Stimulated activated CD4-positive, alpha-beta T cell treated with anti-CD3 and anti-CD28 coated beads, Interleukin-1b, Interleukin-23, amount 100 ng/mL, for 24 hours (primary cell): ENCODE measurements at places on chromosomes 2 and 18.

DNA sequence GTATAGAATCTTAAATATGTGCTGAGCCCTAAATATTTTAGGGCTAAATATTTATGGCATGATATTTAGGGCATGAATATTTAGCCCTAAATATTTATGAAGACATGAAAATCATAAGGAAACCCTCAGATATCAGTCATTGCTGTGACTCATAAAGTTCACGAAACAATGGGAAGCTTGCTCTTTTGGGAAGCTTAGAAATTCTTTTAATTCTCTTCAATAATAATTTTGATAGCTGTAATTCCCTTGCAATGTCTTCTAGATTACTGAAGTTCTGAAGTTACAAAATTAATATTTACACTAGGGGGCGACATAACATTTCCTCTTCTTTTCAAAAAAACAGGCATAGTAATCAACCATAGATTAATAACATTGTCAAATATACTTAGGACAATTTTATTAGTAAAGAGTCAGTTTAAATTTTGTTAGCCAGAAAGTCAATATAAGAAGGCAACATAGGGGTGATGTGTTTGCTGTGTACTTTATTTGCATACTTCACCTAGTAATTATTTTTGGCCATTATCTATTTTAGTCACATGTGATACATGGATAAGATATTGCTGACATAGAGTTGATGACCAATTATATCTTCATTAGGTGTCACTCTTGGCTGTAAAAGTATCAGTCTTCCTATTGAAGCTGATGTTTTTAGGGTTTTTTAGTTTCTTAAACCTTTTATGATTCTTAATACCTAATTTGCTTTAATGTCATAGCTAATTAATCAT is 13.2 kb downstream of the ZNF804A start:
- no peak for DNase-seq

DNA sequence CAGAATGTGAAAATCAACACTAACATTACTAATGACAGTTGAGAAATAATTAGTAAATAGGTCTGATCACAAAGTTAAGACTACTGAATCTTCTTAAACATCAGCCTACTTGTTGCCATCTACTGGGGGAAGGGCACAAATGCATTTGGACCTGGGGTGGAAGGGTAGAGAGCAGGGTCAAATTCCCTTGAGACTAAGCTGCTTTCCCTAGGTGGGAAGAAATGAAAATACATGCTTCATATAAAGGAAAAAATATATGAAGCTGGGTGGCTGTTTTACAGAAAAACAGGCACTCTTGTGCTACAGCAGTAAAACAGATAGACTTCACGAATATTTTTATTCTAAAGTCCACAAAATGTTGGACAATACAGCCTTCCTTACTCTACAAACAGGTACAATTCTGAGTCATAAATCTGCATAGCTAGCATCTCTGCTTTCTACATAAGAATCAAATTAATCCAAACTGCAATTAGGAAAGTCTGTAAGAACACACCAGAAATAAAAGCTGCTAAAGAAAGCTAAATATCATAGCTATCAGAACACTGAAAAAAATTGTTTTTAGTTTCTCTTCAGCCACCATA is 10.9 kb downstream of the TRIP12 start:
- DNase-seq, result no peak

- no peak for DNase-seq
These were observed 450.2 kb upstream of the KLHL29 start for GRCh38 chr2:22934747-22935146.

DNA sequence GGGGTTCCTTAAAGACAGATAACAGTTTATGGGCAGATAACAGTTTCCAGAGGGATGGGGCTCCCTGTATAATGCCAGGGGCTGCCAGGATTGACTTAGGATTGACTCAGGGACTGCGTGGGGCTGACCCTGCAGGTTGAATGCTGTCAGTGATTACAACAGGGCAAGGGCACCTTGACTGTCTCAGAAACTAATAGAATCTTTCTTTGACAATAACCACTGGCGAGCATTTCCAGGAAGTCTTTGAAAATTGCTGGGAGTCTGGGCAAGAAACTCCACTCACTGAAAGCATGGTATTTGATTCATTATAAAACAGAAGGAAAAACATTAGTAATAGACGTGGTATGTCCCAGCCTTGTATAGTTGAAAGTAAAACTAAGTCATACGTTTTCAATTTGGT is 101.0 kb downstream of the GPD2 start:
- DNase-seq, result no peak

- DNase-seq, result no peak
These were observed 107.0 kb upstream of the SLC35G4 start for GRCh38 chr18:11502368-11502767.

- DNase-seq, result no peak
These were observed 95.5 kb downstream of the RDH14 start for GRCh38 chr2:18464913-18465312.

DNA sequence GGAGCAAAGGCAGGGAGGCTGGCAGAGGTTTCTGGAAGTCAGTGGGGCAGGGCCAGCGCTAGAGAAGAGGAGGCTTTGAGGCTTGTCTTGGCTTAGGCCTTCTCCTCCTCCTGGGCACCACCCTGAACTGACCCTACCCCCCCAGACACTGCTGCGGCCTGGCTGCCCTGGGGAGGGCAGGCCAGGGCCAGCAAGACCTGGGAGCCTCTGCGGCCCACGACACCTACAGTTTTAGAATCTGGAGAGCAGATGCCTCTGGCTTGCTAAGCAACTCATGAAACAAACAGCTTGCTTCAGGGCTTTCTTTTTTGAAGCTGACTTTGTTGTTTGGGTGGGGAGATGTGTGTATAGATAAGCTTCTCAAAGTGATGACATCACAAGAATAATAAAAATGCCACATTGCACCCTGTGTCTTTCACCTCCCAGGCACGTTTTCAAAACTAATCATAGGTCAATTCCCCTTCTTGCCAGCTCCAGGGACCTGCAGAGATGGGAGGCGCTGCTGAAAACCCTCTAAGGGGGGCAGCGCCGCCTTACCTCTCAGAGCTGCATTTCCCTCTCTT is 46.2 kb upstream of the SMAD7 start:
- DNase-seq, result no peak

GRCh38 chr2:75411574-75411973 is 149.2 kb downstream of the EVA1A start:
- no peak for DNase-seq

GRCh38 chr2:23235292-23235691 is 149.7 kb upstream of the KLHL29 start:
- no peak for DNase-seq

GRCh38 chr2:219010162-219010756 is 17.0 kb upstream of the CRYBA2 start:
- DNase-seq, result no peak

GRCh38 chr2:1675633-1676032 is 68.7 kb downstream of the PXDN start:
- no peak for DNase-seq

- DNase-seq, result no peak
These were observed 21.3 kb downstream of the FER1L5 start for GRCh38 chr2:96663829-96664228.

DNA sequence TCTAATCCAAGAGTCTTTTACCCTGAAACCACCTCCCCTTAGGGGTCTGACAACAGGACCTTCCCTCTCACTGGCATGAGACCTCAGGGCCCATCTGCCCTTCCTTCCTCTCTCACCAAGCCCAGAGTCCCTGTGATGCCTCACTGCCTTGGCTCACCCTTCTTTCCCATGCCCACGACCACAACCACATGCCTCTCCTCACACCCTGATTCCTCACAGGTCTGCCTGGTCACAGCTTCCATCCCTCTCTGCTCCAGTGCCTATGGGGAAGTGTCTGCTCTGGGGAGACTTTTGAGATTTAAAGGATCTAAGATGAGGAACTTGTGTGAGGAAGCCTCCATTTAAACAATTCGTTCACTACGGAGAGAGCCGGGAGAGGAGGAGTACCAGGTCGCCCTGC is 98.9 kb upstream of the SH3BP4 start:
- no peak for DNase-seq

GRCh38 chr2:31239593-31240177 is 5.7 kb downstream of the EHD3 start:
- no peak for DNase-seq

DNA sequence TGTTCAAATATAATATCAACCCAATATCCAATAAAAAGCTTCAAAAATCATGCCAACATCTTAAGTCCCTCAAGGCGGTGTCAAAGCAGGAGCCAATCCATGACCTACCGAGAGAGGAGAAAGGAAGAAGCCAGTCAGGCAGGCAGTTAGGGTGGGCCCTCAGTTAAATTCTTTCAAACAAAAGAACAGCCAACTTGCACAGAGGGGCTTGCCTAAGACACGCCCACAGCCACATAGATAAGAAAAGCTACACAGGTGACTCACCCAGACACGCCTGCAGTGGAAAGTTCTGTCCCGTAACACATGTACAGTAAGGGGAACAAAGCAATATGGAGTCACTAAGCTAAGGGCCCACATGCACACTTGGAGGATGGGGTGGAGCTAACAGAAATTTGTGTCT is 61.3 kb downstream of the SP110 start:
- DNase-seq, result no peak

DNA sequence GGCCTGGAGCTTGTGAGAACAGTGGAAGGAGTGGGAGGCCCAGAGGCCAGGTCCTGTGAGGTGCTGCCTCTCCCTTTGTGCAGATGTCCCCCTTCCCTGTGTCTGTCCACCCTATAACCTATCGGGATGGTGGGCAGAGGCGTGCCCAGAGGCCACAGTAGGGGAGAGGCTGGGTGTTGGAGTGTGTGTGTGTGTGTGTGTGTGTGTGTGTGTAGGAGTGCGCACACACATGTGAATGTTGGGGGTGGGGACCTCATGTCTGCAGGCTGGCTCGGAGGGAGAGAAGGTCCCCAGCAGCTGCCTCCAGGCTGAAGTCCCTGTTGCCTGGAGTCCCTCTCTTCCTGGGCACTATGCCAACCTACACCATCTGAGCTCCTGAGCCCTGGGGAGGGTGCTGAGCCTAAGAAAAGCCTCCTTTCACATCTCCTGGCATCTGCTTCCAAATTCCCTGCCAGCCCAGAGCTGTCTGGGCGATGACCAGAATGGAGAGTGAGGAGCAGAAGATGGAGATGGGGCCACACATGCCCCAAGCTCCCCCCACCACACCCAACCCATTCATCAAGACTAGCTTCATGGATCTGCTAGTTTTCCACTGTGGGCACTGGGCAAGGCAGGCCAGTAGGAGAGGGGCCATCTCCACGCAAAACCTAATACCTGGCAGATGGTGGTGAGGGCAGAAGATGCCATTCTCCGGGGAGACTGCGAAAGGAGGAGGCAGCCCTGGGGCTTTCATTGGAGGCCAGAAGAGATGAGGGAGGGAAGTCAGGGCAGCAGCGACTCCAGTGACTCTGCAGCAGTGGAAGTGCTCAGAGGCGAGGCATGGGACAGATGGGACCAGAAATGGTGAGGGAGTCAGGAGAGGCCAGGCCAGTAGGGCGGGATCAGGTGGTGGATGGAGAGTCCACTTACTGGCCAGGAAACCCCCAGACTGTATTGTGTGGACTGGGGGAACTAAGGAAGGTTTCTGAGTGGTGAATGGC is 20.3 kb downstream of the KCNK3 start:
- no peak for DNase-seq

GRCh38 chr2:239574054-239574433 is 173.2 kb upstream of the HDAC4 start:
- DNase-seq, result no peak

GRCh38 chr2:26682155-26682554 is 10.4 kb upstream of the KCNK3 start:
- DNase-seq, result no peak

GRCh38 chr2:74515271-74515980 is 1.2 kb downstream of the TLX2 start:
- no peak for DNase-seq

DNA sequence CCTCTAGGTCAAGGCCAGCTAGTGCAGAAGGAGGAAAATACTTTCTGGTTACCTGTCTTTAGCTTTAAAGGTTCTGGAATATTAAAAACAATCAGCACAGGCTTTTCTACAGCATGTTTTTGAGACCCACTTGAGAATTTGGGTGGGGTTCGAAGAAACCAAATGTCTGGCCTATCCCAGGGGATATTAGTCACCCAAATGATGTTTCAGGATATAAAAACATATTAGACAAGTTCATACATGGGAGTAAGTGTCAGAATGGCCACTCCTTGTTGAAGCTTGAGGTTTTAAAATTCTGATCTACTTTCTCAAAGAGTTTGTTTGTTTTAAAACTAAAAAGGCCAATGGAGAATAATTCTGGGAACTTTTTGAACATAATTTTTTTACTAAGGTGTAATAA is 158.6 kb upstream of the DLX2 start:
- DNase-seq, result no peak

GRCh38 chr2:3839476-3839875 is 136.1 kb downstream of the DCDC2C start:
- no peak for DNase-seq

DNA sequence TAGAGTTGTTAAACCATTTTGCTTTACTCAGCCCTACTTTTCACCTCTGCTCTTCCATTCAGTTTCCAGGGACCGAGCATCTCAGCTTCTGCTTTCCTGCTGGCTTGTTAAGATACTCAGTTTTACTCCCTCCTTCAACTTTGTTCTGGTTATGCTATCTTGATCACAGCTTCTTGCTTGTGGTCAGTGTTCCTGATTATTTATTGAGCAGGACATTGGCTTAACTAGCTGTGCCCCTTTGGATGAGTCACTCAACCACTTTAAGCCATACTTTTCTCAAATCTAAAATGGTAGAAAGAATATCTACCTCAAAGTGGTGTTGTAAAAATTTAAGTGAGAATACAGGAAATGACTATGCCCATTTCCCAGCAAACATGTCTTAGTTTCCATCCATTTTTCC is 124.0 kb downstream of the KYNU start:
- no peak for DNase-seq

- DNase-seq, result no peak
These were observed 265.7 kb downstream of the TCF4 start for GRCh38 chr18:55322178-55322735.

- DNase-seq, result no peak
These were observed 279.3 kb downstream of the TSN start for GRCh38 chr2:122034777-122035176.
